ENCODE measurements at places on chromosomes 7 and 10. TPM values are rescaled to one million over a fixed set of nuclear protein-coding genes. Genes with fewer than 3 reads are reported as not detected.

Gene CYP2E1
- 0.86 TPM for total RNA-seq

Gene RELN
- not detected for total RNA-seq

Gene SLC29A4
- 0.56 TPM for total RNA-seq

Gene ABCC2
- 0.57 TPM for total RNA-seq

DNA sequence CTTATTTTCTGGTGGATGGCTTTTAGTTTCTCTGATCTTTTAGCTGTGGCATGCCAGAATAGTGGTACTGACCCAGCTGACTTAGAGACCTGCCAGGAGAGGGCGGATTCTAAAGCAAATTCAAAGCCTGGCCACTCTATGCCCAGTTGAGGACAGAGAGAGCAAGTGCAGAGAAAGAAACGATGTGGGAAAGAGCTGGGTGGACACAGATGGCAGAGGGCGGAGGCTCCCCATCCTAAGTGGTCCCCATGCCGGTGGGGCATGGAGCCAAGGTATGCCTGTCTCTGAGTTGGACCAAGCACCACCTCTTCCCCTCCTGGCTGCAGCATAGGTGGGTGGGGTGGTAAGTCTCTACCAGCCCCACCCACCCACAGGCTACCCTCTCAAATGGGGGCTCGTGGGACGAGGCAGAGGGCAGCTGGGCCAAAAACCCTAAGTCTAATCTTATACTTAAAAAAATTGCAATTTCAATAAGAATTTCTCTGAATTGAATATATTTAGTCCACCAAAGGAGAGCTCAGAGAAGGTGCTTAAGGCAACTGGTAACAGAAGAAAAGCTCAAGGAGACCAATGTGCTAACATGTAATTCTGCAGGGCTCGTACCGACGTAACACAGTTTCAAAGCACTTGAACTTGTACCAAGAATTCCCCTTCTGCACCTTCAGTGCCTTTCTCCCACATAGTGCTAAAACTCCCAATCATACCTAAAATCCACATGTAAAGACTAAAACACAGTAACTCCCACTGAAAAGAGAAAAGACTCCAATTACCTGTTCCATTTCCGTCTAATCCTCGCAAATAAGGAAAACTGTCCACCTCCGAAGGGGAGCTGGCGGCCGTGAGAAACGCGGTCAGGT, 85.7 kb upstream of the NMT2 start:
- DNase-seq = no peak

GRCh38 chr7:39240864-39241263, 263.2 kb downstream of the POU6F2 start:
- no peak for DNase-seq

DNA sequence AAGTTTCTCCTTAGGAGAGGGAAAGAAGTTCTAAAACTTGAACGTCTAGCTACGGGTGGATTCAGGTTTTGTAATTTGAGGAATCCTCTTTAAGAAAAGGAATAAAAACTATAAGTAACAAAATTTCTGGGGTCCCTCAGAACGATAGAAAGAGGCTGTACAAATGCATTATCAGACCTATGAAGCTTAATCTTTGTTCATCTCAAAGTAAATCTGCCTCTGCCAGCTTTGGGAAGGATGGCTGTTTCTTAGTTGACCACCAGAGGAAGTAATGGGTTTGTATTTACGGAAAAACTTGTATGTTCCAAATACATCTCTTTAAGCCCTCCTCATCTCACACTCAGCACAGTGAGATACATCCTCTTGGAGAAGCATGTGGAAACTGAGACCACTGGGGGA, 864 bp downstream of the PSTK start:
- no peak for DNase-seq

DNA sequence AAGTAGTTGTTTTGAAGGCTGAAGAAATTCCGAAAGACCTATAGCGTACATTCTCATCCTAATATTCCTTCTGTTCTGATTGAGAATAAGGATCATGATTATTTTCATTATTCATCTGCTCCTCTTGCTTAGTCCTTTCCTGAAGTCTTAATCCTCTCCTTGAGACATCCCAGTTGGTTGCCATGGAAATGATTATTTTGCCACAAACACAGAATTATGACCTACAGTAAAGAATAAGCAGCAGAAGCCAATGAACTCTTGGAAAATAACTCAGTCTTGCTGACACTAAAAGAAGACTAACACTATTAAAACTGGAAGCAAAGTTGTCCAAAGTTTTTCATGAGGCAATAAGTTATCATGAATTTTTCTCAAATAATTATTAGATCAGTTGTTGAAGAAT, 47.8 kb upstream of the JAZF1 start:
- DNase-seq = no peak

GRCh38 chr10:123864923-123865322, 26.7 kb downstream of the CPXM2 start:
- no peak for DNase-seq

- no peak for DNase-seq
Measured at GRCh38 chr10:95501203-95502094, 59.7 kb downstream of the SORBS1 start.

DNA sequence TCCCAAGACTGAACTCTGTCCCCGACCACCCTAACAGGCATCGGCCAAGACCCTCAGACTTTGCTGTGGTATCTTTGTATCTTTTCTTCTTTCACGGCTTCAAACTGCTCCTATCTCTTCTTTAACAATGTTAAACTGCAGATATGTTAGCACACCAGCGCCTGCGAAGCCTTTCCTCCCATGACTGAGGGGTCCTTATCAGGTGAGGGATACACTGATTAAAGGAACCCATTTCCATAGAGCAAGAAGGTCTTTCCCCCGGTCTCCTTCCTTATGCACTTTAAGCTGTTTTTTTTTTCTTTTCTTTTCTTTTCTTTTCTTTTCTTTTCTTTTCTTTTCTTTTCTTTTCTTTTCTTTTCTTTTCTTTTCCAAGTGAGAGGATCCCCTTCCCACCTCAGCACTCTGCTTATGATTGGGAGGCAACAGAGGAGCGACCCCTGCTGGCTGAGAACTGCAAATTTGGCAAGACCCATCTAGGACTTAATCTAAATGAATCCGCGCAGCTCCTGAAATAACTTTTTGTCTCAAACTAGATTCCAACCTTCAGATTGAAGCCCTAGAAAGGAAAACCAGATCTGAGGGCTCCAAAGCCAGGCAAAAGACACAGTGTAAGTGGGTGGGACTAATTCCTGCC, 109.9 kb downstream of the ITGB8 start:
- peak; percentile 30 for DNase-seq

- no peak for DNase-seq
Measured at GRCh38 chr7:21547501-21547900, 4.7 kb downstream of the DNAH11 start.
